Effector memory CD4-positive, alpha-beta T cell (primary cell): ENCODE measurements at places on chromosomes 4 and X.

DNA sequence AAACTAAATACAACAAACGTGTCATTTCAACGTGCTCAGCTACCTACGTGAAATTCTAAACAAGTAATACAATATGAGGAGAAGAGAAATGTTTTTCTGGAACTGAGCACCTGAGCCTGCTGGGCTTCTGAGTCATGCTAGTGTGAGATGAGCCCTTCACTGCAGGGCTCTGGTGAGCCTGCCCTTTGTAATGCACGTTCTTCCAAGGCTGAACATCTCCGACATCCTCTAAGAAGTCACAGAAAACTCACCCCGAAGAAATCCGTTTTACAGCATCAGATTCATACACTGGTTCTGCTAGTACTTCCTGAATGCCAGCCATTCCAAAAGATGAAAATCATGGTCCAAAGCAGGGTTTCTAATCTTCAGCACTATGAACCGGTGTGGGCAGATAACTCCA, 157.1 kb downstream of the AMELX start:
- DNase-seq: no peak

GRCh38 chr4:36997727-36998126, 246.8 kb upstream of the NWD2 start:
- no peak for DNase-seq

DNA sequence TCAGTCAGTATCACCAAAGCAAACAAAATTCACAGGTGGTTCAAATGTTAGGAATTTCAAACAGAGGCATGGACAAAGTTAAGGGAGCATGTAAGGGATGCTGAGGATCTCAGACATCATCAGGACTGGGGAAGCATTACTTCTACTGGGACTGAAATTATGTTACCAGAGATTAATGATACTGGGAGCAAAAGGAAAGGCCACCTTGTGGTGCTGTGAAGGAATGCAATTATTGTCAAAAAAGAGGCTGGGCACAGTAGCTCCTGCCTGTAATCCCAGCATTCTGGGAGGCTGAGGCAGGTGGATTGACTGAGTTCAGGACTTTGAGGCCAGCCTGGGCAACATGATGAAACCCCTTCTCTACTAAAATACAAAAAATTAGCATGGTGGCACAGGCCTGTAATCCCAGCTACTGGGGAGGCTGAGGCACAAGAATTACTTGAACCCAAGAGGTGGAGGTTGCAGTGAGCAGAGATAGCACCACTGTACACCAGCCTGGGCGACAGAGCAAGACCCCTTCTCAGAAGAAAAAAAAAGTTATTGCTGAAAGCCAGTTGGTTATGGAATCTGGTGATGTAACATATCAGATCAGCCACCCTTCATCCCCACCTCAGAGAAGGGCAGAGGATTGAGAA, 954.3 kb downstream of the PCDH7 start:
- no peak for DNase-seq

GRCh38 chr4:156158747-156159146, 205.1 kb upstream of the CTSO start:
- no peak for DNase-seq

GRCh38 chr4:79603681-79604080, 195.7 kb upstream of the GK2 start:
- no peak for DNase-seq

DNA sequence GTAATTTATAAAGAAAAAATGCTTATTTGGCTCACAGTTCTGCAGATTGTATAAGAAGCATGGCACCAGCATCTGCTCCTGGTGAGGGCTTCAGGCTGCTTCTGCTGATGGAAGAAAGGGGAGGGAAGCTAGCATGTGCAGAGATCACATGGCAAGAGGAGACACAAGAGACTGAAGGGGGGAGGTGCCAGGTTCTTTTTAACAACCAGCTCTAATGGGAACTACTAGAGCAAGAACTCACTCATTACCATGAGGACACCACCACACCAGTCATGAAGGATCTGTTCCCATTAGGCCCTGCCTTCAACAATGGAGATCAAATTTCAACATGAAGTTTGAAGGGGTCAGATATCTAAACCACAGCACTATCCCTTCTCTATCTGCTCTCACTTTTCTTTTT, 9.4 kb upstream of the COPS4 start:
- no peak for DNase-seq

- no peak for DNase-seq
Observed at GRCh38 chr4:32775049-32775448, 2054.9 kb downstream of the PCDH7 start.

DNA sequence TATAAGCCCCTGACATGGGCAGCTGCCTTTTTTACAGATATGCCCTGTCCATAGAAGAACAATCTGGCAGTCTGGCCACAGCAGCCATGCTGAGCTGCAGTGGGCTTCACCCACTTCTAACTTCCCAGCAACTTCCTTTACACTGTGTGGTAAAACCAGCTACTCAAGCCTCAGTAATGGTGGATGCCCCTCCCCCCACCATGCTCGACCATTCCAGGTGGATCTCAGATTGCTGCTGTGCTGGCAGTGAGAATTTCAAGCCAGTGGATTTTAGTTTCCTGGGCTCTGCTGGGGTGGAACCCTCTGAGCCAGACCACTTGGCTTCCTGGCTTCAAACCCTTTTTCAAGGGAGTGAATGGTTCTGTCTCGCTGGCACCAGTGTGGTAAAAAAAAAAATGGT, 355.9 kb upstream of the EDA2R start:
- no peak for DNase-seq

GRCh38 chr4:89298155-89298554, 9.4 kb downstream of the GPRIN3 start:
- DNase-seq: peak; percentile 39

- DNase-seq: no peak
Observed at GRCh38 chrX:137916090-137916746, 350.3 kb downstream of the ZIC3 start.

GRCh38 chrX:63934160-63934559, 149.1 kb upstream of the ARHGEF9 start:
- no peak for DNase-seq

GRCh38 chr4:150648123-150648522, 66.2 kb downstream of the MAB21L2 start:
- no peak for DNase-seq

GRCh38 chr4:182188622-182189021, 54.6 kb upstream of the TENM3 start:
- DNase-seq: no peak

DNA sequence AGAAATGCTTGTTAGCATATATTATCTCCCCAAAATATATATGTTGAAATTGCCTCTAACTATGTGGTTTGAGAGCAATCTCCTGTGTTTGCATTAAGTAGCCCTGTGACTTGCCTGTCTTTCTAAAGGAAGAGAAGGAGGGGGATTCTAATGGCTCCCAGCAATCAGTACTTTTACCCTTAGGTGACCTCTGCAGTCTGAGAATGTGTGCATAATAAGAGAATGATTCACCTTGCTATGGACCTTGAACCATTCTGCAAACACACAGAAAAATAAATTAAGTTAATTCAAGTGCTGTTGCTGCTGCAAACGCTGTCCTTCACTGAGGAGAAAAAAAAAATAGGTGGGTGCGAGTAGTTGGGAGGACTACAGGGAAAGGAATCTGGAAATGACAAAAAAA, 322.2 kb downstream of the IQCM start:
- DNase-seq: no peak

DNA sequence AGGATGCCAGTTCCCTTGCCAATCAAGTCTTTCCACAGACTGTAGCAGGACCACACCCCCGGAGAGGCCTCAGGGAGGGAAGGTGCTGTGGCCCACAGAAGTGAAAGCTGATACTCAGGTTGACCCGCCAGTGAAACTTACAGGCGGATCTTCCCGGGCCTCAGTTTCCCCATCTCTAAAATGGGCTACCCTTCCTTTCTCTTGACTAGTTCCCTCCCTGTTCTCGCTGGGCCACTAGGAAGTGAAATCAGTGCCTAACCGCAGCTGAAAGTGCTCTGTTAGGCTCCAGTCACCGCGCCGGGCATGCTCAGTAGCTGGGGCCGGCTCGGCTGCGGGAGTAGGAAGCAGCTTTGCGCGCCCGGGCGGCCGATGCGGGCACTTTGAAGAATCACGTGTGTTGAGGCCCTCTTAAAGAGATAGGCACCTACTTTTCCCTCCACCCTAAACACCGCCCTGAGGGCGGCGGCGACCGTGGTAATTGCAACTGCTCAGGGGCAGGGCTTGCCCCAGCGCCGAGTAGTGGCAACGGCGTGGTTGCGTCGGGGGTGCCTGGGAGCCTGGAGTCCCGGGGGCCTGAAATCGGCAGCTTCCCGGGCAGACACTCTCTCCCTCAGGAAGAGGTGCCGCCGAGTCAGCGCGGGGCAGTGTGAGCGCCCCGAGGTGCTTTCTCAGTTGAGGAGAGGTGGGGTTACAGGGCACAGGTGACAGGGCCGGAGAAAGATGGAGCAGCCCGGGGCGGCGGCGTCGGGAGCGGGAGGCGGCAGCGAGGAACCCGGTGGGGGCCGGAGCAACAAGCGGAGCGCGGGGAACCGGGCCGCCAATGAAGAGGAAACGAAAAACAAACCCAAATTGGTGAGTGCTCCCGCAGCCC, at the start of gene DIAPH2:
Gene DIAPH2 (plus strand): TSS at position 504 of the 871 bp plus-strand sequence.
- peak; percentile 65 for DNase-seq

- no peak for DNase-seq
Observed at GRCh38 chrX:71096760-71097032, 1.0 kb downstream of the FOXO4 start.

GRCh38 chr4:99634742-99635360, 22.8 kb downstream of the C4orf54 start:
- DNase-seq: no peak

DNA sequence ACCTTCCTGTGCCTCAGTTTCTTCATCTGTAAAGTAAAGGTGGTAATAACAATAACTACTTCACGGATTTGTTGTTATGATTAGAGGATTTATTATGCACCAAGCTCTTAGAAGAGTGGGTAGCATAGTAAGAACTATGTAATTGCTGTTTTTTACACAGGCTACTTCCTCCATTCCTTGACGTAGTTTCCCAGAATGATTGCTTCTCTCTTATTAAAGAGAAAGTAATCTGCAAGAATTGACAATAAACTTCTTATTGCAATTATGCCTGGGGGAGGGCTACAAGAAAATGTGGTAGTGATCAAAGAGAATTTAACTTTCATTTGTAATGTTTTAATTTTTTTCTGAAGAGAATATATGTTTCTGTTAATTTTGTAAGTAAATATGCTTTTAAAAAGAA, 238.7 kb downstream of the GASK1B start:
- no peak for DNase-seq

DNA sequence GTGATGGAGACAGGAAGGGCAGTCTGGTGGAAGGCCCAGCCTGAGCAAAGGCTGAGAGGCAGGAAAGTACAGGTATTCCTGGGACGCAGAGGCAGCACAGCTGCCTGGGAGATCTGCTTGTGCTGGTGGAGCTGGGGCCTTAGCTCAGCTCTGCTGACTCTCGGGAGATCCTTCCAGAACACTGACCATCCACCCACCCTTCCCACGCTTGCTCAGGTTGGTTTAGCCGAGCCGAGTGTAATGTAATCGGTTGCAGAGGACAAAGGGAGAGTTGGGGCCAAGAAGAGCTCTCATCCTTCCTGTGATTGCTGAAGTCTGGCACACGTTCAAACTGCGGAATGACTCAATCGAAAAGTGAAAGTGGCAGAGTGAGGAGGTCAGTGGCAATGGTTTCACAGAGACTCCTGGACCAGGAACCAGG, 43.1 kb upstream of the GPR78 start:
- no peak for DNase-seq

DNA sequence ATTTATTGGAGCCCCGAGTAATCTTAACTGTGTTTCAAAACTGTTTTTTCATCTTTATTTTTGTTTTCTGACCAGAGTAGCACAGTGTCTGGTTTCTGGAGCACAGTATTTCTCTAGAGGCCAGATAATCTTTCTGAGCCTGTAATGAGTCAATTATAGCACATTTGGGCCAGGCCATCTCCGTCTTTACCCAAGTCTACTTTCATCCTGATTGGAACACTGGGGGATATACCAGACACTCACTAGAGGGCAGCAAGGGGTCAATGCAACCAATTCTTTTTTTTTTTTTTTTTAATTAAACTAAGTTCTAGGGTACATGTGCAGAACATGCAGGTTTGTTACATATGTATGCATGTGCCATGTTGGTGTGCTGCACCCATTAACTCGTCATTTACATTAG, 282.0 kb downstream of the ARHGAP24 start:
- DNase-seq: no peak
